ENCODE measurements at places on chromosomes 5 and 9.

GRCh38 chr5:58200451-58200850, 259.4 kb downstream of the PLK2 start:
- no peak for DNase-seq

DNA sequence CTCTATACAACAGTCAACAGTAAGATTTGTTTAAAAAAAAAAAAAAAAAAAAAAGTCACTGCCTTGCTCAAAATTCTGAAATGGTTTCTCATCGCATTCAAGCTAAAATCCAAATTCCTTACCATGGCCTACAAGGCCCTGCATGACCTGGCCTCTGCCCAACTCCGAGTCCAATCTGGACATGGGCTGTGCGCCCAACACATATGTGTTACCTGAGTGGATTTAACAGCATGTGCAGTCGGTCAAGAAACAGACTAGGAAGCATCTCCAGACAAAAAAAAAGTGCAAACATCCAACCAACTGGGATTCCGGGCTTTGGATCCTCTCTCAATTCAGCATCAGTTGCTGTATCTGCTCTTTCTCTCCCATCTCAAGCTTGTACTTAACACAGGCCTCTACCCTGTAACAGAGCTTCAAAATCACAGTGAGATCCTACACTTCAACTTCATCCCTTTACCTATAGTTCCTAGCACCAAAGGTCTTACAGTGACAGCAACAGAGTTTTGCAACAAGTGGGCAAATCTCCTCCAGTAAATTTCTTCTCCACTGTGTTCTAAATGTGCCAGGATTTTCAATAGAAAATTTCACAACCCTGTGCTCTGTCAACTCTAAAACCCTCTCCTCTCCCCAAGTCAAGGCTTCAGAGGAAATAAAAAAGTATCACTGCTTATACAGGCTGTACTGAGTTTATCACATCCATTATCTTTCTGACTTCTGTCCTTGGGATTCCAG, 19.6 kb downstream of the ZNF608 start:
- DNase-seq, result no peak

DNA sequence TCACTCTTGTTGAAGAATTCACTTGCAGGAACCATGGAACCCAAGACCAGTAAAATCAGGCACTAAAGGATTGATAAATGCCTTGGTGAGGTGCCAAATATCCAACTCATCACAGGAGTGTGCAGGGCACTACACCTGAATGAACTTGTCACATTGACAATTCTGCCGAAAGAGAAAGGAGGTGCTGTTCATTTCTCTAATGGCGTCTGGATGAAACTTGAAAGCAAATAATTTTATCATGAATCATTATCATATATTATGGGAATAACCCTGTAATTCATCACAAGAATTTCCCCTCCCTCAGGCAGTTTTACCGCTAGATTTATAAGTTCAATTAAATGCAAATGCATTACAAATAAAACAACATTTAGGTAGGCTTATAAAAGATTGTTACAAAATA, 360.0 kb downstream of the GLIS3 start:
- no peak for DNase-seq

- no peak for DNase-seq
These were observed 54.3 kb downstream of the MTX3 start for GRCh38 chr5:79936646-79937216.

- peak; percentile 57 for DNase-seq
These were observed 110.3 kb upstream of the PTCH1 start for GRCh38 chr9:95626885-95627558.

DNA sequence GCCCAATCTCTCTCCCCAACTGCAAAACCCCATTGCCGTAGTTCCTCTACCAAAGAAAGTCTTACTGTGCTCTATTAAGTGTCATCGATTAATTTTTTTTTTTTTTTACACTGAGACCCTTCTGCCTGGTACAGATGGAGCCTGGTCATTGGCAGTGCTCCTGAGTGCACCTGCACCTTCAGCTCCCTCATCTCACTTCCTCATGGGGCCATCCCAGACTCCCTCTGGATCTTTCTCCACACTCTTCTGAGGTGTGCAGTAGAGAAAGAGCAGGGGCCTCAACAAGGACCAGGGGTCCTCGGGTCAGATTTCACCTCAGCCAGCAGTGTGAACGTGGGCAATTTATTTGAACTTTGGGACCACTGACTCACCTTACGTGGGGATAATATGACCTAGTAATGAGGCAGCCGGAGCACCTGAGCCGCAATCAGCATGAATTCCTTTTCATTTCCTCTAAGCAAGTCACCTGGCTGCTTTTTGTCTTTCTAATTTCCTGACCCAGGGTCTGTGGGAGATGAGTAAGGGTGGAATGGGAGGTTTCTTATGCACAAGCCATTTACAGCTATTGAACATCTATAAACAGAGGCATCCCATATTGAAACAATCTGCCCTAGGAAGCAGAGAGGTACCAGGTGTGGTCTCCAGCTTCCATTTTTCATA, 22.3 kb upstream of the GABRP start:
- DNase-seq, result no peak

DNA sequence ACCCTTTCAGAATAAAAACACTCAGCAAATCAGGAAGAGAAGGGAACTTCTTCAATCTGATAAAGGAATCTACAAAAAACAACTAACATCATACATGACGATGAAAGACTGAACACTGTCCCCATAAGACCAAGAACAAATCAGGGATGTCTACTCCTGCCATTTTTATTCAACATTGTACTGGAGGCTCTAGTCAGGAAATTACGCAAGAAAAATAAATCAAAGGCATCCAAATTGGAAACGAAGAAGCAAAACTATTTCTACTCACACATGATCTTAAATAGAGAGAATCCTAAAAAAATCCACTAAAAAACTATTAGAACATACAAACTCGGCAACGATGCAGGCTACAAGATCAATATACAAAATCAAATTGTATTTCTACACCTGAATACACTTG, 42.3 kb downstream of the IPPK start:
- no peak for DNase-seq
